ENCODE measurements at places on chromosomes 13 and 19. TPM values are rescaled to one million over a fixed set of nuclear protein-coding genes. Genes with fewer than 3 reads are reported as not detected.

Gene DCT
- total RNA-seq, result 0.05 TPM

Gene MBD3L2
- total RNA-seq, result 0.57 TPM

Gene IL12RB1
- 0.07 TPM for total RNA-seq

Gene TEX101
- not detected for total RNA-seq

Gene TNNI3
- not detected for total RNA-seq

- no peak for DNase-seq
- no peak overlapping the region for H3K4me3 ChIP-seq
- no peaks in the 10 kb centered on the region for H3K27me3 ChIP-seq
- no peaks in the 10 kb centered on the region for H3K4me1 ChIP-seq
- H3K36me3 ChIP-seq, result no peaks in the 10 kb centered on the region
- H3K27ac ChIP-seq, result no peak overlapping the region
Measured at GRCh38 chr13:22285867-22286266, 615.0 kb downstream of the FGF9 start.

DNA sequence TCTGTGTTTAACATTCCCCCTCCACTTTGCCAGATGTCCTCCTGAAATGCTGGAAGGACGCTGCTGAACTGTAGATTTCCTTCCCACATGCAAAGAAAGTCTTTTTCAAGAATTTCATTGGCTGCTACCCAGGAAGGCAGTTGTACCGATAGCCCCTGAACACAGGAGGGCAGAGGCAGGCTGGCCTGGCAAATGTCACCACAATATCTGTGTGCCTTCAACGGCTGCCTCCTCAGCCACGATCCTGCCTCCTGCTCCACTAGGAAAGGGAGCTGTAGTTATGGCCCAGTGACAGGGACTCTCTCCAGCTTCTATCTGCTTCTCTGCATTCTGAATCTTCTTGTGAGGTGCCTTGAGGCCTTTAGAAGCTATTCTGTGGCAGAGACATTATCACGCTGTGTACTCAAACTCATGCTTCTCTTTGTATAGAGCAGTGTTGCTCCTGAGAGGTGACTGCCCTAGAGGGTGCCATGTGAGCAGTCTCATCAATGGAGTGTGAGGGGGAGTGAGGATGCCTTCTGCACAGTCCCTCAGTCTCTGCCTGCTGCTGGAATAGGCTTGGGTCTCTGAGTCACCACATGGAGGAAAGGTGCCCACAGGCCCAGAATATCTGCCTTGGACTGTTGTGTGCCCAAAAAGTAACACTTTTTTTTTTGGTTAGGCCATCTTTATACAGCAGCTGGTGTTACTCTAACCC is 279.8 kb downstream of the DNAJC15 start:
- peak; percentile 42 for DNase-seq
- H3K27me3 ChIP-seq, result no peaks in the 10 kb centered on the region
- H3K4me1 ChIP-seq, result peaks cover 6% of the 10 kb centered on the region
- H3K36me3 ChIP-seq, result no peaks in the 10 kb centered on the region

DNA sequence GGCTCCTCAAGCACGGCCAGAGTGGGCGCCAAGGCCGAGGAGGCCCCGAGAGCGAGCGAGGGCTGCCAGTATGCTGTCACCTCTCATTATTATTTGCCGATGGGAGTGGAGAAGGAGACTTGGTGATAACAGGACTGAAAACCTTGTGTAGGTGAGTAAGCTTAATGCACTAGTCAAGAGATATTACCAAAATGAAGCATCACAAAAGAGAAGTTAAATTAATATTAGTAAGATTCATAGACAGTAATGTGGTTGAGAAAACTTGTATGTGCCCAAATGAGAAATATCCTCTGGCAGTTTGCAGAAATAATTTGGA is 204.5 kb upstream of the SLITRK1 start:
- H3K27me3 ChIP-seq, result no peaks in the 10 kb centered on the region
- no peak overlapping the region for H3K4me3 ChIP-seq
- H3K4me1 ChIP-seq, result no peaks in the 10 kb centered on the region
- H3K27ac ChIP-seq, result no peak overlapping the region

- no peaks in the 10 kb centered on the region for H3K36me3 ChIP-seq
- no peaks in the 10 kb centered on the region for H3K27me3 ChIP-seq
- no peak overlapping the region for H3K27ac ChIP-seq
- H3K4me3 ChIP-seq, result no peak overlapping the region
- DNase-seq, result no peak
- H3K4me1 ChIP-seq, result peaks cover 6% of the 10 kb centered on the region
Measured at GRCh38 chr13:73800011-73800410, 334.2 kb downstream of the KLF12 start.

GRCh38 chr13:38849315-38849714 is 141.3 kb downstream of the STOML3 start:
- DNase-seq, result no peak
- H3K4me1 ChIP-seq, result no peaks in the 10 kb centered on the region
- no peak overlapping the region for H3K4me3 ChIP-seq
- H3K36me3 ChIP-seq, result no peaks in the 10 kb centered on the region

DNA sequence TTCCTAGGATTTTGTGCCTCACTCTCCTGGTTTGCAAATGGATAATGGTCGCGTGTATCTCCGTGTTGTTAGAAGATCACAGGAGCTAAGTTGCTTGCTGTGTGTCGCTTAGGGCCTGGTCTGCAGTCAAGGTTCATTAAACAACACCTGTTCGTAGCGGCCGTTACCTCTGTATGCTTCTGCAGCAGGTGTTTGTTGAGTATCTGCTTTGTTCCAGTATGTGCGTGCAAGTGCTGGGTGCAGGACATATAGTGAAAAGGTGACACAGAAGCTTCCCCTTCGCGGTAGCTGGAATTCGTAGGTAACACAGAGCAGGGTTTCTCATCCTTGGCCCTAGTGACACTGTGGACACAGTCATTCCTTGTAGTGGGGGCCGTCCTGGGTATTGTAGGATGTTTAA is 5.4 kb downstream of the MED25 start:
- no peak overlapping the region for H3K4me3 ChIP-seq
- H3K4me1 ChIP-seq, result no peaks in the 10 kb centered on the region
- H3K36me3 ChIP-seq, result peaks cover 8% of the 10 kb centered on the region
- DNase-seq, result no peak
- no peaks in the 10 kb centered on the region for H3K27me3 ChIP-seq
- H3K27ac ChIP-seq, result no peak overlapping the region

DNA sequence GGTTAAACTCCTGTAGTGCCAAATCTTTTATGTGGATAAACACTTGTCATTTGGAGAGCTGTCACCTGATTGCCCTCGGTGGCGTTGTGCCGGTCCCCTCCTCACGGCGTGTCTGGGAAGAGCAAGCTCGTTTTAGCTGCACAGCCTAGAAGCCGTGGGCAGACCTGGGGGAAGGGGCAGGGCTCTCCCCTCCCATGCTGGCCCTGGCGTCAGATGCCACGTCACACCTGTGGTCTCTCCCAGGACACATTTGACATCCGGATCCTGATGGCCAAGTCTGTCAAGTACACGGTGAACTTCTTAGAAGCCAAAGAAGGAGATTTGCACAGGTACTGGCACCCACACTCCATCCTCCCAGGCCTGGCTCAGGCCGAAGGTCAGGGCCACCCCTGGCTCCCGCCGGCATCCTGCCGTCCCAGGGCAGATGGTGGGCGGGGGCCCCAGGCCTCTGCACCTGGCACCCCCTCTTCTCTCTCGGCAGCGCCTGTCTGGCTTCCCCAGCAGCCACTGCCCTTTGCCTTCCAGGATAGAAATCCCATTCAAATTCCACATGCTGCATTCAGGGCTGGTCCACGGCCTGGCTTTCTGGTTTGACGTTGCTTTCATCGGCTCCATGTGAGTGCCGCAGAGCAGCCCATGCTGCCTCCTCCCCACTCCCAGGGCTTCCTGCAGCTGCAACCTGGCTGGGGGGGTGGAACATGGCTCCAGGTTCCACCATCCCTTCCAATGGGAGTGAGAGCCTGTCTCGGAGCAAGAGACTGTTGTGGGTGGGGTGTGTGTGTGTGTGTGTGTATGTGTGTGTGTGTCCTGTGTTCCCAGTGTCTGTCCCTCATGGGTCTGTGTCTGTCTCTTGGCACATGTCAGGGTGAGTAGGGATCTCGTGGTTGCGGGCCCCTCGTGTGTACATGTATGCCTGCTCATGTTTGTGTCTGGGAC is 8.8 kb downstream of the YIPF2 start:
- no peak for DNase-seq
- peaks cover 11% of the 10 kb centered on the region for H3K36me3 ChIP-seq
- H3K27ac ChIP-seq, result no peak overlapping the region
- no peaks in the 10 kb centered on the region for H3K27me3 ChIP-seq

GRCh38 chr13:33526718-33527117 is 241.2 kb upstream of the STARD13 start:
- DNase-seq, result no peak
- no peaks in the 10 kb centered on the region for H3K27me3 ChIP-seq
- no peaks in the 10 kb centered on the region for H3K36me3 ChIP-seq
- H3K27ac ChIP-seq, result no peak overlapping the region
- no peak overlapping the region for H3K4me3 ChIP-seq
- H3K4me1 ChIP-seq, result peaks cover 4% of the 10 kb centered on the region

- no peak for DNase-seq
- peaks cover 19% of the 10 kb centered on the region for H3K27me3 ChIP-seq
- H3K36me3 ChIP-seq, result no peaks in the 10 kb centered on the region
- no peak overlapping the region for H3K4me3 ChIP-seq
- no peak overlapping the region for H3K27ac ChIP-seq
- H3K4me1 ChIP-seq, result peaks cover 14% of the 10 kb centered on the region
Measured at GRCh38 chr19:48749571-48750198, 2.8 kb downstream of the FUT1 start.

GRCh38 chr13:70795484-70795883 is 687.2 kb upstream of the KLHL1 start:
- no peaks in the 10 kb centered on the region for H3K27me3 ChIP-seq
- no peak overlapping the region for H3K27ac ChIP-seq
- H3K4me1 ChIP-seq, result no peaks in the 10 kb centered on the region
- no peaks in the 10 kb centered on the region for H3K36me3 ChIP-seq

- no peak for DNase-seq
- H3K4me3 ChIP-seq, result no peak overlapping the region
- H3K36me3 ChIP-seq, result no peaks in the 10 kb centered on the region
- H3K27me3 ChIP-seq, result no peaks in the 10 kb centered on the region
Measured at GRCh38 chr19:29636553-29637360, 28.5 kb upstream of the PLEKHF1 start.
